AG20443 (cell line): ENCODE measurements at places on chromosomes 7 and 10.

GRCh38 chr7:150307129-150307528 is 16.0 kb upstream of the LRRC61 start:
- no peak for DNase-seq

DNA sequence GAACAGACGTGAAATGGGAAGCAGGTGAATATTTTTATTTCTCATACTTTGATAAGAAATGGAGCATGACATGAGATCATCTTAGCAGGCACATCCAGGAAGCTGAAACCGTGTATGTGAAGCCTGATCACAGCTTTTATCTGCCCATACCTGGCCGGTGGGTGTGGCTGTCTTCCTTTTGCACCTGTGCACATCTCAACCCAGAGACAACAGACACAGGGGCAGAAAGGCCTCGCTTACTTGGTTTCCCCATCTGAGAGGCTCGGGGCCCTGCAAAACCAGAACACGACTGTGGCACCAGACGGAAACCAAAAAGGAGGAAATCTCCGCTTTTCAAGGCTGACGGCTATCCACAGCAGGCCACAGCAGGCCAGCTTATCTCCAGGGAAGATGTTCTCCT is 116.4 kb downstream of the TCERG1L start:
- no peak for DNase-seq

GRCh38 chr10:104657036-104657435 is 15.9 kb downstream of the SORCS3 start:
- no peak for DNase-seq

DNA sequence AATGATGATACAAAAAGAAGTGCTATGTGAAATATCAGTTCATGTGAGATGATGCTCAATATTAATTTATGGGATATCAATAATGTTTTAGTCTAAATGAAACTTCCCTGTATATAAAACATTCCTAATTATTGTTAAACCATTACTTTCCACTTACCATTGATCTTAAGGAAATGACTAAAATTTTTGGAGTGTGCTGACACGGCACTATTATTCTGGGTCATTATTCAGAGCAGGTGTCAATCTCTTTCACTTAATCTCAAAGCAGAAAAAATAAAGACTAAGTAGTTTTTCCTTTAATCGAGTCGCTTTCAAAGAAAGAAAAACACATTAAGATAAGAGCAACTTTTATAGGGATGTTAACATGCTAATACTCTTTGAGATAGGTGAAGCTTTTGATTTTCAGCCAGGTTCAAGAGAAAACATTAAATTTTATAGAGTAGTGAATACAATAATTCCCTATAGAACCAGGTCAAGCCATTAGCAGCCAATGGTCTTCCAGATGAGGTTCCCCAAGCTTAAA is 11.4 kb upstream of the CREB5 start:
- no peak for DNase-seq

- no peak for DNase-seq
Observed at GRCh38 chr10:126104767-126105166, 208.4 kb downstream of the FANK1 start.

DNA sequence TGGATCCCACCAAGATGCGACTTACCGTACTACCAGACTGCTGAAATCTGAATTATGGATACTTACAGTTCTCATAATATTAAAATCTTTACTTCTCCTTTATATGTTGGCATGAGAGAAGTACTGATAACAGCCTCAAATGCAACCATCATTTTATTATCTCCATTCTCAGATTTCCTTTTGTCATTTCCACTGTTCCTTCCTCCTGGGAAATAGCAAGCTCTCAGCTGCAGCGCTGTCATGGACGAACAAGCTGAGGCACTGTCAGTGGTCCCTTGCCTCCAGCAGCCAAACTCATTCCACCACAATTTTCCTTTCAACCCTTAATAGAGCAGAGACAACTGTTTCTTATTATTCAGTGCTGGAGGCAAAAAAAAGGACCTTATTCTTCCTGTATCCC is 478.4 kb downstream of the ARL4A start:
- DNase-seq = no peak

DNA sequence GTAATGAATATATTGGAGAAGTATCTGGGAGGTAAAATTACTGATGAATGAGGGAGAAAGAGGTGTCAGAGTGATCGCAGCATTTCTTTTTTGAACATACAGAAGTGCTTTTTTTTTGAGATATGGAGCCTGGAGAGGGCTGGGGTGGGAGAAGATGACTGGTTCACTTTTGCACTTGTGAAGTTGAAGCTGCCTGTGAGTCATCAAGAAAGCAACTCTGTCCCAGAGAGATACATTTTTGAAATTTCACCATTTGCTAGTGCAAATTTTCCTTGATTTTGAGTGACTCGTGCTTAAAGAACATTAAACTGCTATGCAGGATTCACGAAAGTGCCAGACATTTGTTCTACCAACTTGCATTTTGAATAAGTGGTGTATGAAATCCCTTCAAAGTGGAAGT is 81.8 kb downstream of the ADRA2A start:
- peak; percentile 27 for DNase-seq

GRCh38 chr10:71912431-71912830 is 51.8 kb upstream of the CHST3 start:
- DNase-seq = no peak

- DNase-seq = no peak
Observed at GRCh38 chr7:125098377-125098970, 168.8 kb upstream of the POT1 start.

DNA sequence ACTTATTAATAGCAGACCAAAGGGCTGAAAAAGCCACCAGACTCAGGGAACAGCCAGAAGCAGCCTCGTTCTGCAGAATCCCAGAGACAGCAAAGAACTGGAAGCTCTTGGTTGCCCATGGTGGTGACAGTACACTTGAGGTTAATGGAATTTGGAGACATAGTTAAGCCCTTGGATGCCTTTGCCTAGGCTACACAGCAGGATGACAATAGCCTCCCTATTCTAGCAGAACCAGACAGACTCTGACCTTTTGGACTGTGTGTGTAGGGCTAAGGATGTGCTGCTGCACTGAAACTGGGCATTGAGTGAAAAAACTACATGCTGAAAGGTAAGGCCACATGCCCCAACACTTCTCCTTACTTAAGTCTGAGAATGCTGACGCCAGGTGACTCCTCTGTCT is 22.7 kb downstream of the OTUD1 start:
- no peak for DNase-seq

- no peak for DNase-seq
Observed at GRCh38 chr10:97411406-97411805, 10.3 kb upstream of the RRP12 start.

DNA sequence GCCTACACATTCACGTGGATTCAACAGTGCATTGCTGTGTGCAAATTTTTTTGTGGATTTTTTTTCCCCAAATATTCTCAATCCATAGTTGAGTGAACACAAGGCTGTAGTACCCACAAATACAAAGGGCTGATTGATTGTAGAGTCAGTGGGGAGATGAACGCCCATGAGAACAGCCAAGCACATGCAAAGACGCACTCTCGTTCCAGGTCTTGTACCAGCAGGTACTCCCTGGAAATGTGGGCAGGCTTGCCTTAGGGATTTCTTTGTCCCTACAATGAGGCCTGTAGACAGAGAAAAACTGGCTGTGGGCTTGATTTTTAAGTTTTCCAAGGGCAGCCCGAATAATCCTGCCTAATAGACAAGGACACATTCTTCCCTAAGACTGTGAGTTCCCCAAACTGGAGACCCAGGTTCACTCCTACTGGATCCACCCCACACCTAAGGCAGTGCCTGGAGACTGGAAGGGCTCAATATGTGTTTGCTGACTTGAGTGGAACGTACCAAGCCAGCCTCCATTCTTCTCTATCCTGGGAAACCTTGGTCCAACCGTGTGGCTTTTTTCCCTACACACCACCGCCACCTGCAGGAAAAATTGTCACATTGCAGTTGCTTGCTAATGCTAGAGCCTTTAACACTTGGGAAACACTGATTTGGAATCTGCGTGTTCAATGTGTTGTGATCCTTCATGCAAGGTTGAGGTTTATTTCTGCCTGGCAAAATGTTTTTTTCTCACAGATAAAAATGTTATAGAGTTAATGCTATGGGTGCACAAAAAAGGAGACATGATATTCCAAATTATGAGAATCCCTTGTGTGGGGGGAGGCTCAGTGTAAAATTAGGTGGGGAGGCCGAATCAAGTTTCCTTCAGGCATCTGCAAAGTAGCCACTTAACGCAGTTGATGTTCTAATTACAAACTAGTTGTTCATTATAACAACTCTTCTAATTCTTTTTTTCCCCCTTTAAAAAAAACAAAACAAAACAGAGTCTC is 49.3 kb downstream of the PPP1R17 start:
- peak; percentile 77 for DNase-seq

GRCh38 chr7:85074-85882 is 107.1 kb upstream of the FAM20C start:
- DNase-seq = peak; percentile 53

GRCh38 chr10:124894569-124895215 is 47.2 kb upstream of the ZRANB1 start:
- no peak for DNase-seq

DNA sequence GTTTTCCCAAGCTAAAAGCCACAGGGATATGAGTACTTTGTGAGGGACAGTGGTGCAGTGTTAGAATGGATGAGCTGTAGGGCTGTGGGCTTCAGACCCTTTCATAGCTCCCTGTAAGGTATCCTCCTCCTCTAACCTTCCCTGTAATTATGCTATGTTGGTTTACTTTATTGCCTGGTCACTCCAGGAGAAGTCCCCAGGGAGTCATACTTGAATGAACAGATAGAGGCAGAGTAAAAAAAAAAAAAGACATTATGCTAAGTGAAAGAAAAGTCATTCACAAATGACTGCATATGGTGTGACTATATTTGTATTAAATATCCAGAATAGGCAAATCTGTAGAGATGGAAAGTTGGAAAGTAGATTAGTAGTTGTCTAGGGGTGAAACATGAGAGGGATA is 434.4 kb downstream of the AUTS2 start:
- DNase-seq = no peak

GRCh38 chr10:21002091-21002878 is 105.2 kb upstream of the NEBL start:
- DNase-seq = no peak

DNA sequence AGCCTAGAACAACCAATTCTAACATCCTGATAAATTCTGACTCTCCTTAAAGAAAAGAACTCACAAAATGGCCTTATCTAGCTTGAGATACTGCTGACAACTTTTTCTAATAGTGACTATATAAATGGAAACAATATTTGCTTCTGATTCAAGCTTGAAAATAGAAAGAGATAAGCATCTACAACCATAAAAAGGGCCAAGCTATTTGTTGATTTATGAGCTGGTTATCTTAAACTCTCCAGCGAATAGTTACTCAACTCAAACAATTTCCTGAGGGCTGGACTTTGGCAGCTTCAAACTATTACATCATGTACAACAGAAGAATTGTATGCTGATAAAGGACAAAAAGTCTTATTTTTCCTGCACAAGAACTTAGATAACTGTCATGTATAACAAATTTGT is 4.6 kb downstream of the USP54 start:
- peak; percentile 47 for DNase-seq

DNA sequence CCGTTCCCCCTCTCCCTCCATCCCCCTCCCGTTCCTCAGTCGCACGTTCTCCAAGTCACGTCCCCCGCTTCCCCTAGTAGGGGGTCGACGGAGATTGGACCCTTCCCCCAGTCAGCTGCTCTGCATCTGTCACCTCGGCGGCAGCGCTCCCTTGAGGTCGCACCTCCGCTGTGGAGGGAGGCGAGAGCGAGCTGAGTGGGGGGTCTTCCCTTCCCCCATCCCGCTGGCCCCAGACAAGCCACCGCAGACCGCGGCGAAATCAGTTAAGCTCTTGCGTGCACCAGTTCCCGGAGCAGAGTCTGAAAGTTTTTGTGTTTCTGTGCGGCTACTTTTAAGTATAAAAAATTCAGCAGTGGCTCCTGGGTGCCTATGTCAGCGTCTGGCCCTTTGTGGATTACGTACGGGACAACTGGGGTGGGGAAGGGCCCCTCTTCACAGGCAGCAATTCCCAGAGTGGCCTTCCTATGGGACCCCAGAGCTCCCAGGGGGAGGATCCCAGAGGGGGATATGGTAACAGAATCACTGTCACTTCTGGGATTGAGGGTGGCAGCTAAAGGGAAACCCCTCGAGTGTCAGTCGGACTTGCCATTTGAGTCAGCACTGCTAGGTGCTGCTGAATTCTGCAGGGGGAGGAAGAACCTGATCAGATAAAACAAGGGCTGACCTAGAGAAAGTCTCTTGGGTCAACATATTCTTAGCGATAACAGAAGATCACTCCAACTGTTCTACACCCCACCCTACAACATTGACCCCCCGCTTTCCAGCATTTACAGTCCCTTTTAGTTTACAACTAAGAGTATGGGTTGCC is 12.5 kb upstream of the DDIT4 start:
- DNase-seq = no peak

GRCh38 chr10:106900016-106900652 is 264.4 kb downstream of the SORCS1 start:
- no peak for DNase-seq

GRCh38 chr10:42981358-42982236 is 95.3 kb upstream of the RET start:
- no peak for DNase-seq

- DNase-seq = no peak
Observed at GRCh38 chr10:3797750-3798149, 12.7 kb upstream of the KLF6 start.

DNA sequence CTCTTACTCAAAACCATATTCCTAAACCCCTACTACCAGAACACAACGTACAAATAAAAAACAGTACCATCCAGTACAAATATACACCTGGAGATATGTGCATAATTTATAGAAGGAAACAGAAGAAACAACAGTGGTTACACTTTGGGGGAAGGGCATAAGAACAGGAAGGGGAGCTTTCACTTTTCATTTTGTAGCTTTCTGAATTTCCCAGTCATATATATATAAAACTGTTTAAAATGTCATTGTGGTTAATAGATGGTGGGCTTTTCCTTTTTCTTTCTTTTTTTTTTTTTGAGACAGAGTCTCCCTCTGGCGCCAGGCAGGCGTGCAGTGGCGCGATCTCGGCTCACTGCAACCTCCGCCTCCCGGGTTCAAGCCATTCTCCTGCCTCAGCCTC is 47.2 kb downstream of the MALSU1 start:
- no peak for DNase-seq

DNA sequence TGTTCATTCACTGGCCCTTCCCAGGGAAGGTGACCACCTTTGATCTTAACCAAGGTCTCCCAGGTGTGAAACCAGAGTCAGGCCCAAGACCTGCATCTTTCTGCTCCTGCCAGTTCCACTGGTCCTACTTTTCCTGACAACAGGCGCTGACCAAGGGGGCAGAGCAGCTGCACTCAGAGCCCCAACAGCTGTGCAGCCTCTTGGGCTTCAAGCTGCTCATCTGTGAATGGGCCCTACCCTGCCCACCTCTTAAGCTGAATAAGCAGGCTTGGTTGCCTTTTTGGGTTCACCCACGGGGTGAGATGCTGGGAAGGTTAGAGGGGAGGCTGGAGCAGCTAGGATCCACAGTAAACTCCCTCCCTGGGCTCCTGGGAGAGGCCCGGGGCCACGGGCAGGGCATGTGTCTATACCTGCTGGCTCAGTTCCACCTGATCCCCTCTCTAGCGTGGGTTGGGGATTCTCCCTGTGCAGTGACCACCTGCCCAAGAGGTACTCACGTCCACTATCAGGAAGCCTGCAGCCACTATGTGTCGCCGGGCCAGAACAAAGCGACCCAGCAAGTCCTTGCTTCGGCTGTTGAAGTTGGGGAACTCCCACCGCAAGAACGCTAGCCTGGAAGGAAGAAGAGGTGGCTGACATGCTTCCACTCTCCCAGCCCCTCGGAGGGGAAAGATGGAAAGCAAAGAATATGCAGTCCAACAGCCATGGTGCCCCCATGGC is 10.6 kb downstream of the TBRG4 start:
- no peak for DNase-seq

GRCh38 chr10:70561070-70561469 is 41.5 kb downstream of the PRF1 start:
- DNase-seq = peak; percentile 58

GRCh38 chr10:110222641-110223297 is 15.4 kb downstream of the MXI1 start:
- no peak for DNase-seq
